H9 (cell line): ENCODE measurements at places on chromosomes 4 and X. TPM values are rescaled to one million over a fixed set of nuclear protein-coding genes. Genes with fewer than 3 reads are reported as not detected.

AFF2 gene
- total RNA-seq: 14.6 and 15.7 TPM in 2 replicates

MTTP gene
- 0.46 and 0.64 TPM in 2 replicates for total RNA-seq

GPR34 gene
- total RNA-seq: not detected in 2 replicates

CXCL13 gene
- not detected in 2 replicates for total RNA-seq

MAB21L2 gene
- total RNA-seq: not detected in 2 replicates

ENPEP gene
- total RNA-seq: 0.44 and 0.83 TPM in 2 replicates

CNGA1 gene
- 1.0 and 1.4 TPM in 2 replicates for total RNA-seq

ABLIM2 gene
- total RNA-seq: 0.90 and 1.0 TPM in 2 replicates

CFI gene
- not detected in 2 replicates for total RNA-seq

ARHGAP10 gene
- 7.8 and 8.0 TPM in 2 replicates for total RNA-seq

GYPB gene
- total RNA-seq: not detected in 2 replicates

XKRX gene
- total RNA-seq: 0.44 and 0.77 TPM in 2 replicates

SH3D19 gene
- total RNA-seq: 29.7 and 32.1 TPM in 2 replicates

FHIP1A gene
- total RNA-seq: 24.9 and 28.2 TPM in 2 replicates

ATG4A gene
- total RNA-seq: 5.2 and 6.4 TPM in 2 replicates

ETDA gene
- not detected in 2 replicates for total RNA-seq

LIMCH1 gene
- 3.3 and 4.0 TPM in 2 replicates for total RNA-seq

ZNF674 gene
- total RNA-seq: 7.9 and 10.1 TPM in 2 replicates

FGF5 gene
- not detected in 2 replicates for total RNA-seq

RAB40AL gene
- total RNA-seq: not detected in 2 replicates

DMRTC1B gene
- total RNA-seq: not detected in 2 replicates

GABRG1 gene
- 0.11 TPM in 2 replicates for total RNA-seq

ANK2 gene
- 30.5 and 36.8 TPM in 2 replicates for total RNA-seq

BRS3 gene
- total RNA-seq: not detected in 2 replicates

STATH gene
- not detected in 2 replicates for total RNA-seq

ATP8A1 gene
- total RNA-seq: 5.1 and 5.7 TPM in 2 replicates

DCAF8L2 gene
- total RNA-seq: not detected in 2 replicates

PCDH19 gene
- total RNA-seq: 0.83 and 1.2 TPM in 2 replicates

YTHDC1 gene
- 155 and 158 TPM in 2 replicates for total RNA-seq

MAGED4B gene
- 111 and 118 TPM in 2 replicates for total RNA-seq

STK26 gene
- 95.8 and 99.2 TPM in 2 replicates for total RNA-seq

RBMXL3 gene
- not detected in 2 replicates for total RNA-seq

GCNA gene
- total RNA-seq: 0.48 and 0.96 TPM in 2 replicates

SOWAHD gene
- total RNA-seq: 0.92 and 0.98 TPM in 2 replicates

USP26 gene
- total RNA-seq: not detected in 2 replicates

BMX gene
- total RNA-seq: not detected in 2 replicates

MAML3 gene
- 3.9 and 4.1 TPM in 2 replicates for total RNA-seq

SLC49A3 gene
- 6.8 and 6.9 TPM in 2 replicates for total RNA-seq
